ENCODE measurements at places on chromosomes 1 and 21.

DNA sequence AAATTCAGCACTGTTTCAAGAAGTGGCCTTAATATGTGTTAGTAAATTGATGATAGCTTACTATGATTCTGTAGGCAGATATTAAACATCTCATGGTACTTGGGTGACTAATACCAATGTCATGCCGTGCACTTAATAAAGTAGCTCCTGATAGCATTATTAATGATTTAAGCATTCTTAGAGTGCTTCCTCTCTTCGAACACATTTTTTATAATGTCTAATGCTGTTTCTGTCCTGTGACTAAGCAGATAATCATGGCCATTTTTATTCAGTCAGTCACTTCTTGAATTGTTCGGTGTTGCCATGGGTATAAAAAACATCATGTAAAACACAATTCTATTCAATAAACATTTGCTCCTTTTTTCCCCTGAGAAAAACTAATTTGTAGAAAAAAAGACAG is 804.6 kb upstream of the ADGRL4 start:
- no peak for DNase-seq

- no peak for DNase-seq
These were observed 56.5 kb downstream of the IRF2BP2 start for GRCh38 chr1:234553240-234554188.

- DNase-seq, result no peak
These were observed 20.9 kb downstream of the UQCRHL start for GRCh38 chr1:15786581-15786980.

GRCh38 chr1:10686404-10687040 is 109.9 kb downstream of the CASZ1 start:
- DNase-seq, result no peak

GRCh38 chr1:18336801-18337200 is 143.9 kb upstream of the KLHDC7A start:
- DNase-seq, result no peak

DNA sequence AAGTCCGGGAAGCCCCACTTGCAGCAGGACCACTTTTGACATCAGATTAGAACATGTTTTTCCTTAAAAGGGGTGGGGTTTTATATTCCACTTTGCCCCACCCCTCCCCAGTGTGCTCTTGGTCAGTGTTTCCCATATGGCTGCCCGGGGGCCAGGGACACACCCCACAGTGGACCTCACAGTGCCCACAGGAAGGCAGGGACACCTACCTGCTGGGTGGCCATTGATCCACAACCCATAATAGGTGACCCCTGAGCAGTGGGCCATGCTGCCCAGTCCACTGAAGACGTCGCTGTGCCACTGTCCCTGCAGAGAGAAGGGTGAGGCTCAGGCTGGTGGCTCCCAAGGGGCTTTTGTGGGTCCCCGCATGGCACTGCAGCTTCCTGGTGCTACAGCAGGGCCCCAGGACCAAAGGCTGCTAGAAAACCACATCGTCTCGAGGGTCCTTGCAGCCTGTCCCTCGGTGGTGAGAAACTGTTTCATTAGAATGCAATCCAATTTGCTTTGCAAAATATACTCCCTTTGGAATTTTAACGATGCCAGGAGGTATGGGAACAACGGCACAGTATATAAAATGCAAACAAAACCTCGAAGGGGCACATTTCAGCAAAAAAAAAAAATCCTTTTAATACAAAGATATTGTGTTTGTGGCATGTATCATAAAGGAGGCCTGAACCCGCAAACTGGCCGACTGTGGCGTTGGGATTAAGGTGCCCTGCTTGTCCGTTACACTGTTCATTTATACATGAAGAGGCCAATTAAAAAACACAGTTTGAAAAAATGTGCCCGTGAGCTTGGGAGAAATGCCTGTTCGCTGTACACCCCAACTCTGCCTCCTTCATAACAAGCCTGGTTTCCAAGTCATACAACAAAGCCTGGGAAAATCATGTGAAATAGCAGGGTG is 16.9 kb downstream of the MORN1 start:
- DNase-seq, result no peak
